ENCODE measurements at places on chromosomes 3 and 15.

DNA sequence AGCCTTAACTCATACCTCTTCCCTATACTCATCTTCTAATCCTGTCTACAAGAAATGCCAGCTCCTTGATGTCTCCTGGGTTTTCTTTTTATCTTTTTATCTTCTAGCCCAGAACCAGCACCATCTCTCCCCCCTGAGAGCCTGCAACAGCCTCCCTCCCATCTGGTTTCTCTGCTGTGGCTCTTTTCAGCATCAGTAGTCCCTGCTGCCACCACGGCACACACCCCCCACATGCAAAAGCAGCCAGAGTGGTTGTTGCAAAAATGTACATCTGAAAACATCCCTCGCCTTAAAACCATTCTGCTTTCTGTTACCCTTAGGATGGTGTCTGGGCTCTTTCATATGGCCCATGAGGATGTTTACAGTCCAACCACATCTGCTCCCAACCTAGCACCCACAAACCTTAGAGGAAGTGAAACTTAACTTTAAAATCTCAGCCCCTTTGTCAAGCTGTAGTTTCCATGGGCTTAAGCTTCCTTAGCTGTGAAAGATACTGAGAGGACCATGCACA lies 775 bp downstream of the TTC21A start:
- DNase-seq: no peak

- peak; percentile 68 for DNase-seq
Observed at GRCh38 chr3:48194446-48195071, 6.3 kb upstream of the CDC25A start.

- DNase-seq: no peak
Observed at GRCh38 chr15:65918357-65918920, 49.1 kb downstream of the RAB11A start.

DNA sequence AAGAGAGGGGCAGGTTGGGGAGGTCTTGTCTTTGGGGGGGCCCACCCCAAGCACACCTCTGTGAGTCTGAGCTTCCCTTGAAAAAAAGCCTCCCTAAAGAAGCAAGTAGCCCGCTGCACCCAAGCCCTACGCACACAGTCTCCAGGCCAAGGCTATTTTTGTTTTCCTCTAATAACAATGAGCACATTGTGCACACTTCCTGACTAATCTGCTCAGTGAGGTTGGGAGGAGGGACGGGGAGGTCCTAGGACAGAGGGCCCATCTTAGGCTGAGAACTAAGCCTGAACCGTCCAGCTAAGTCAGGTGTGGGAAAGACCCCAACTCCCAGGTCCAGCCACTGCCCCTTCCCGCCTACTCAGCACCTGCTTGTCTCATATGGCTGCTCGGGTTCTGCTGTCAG lies 87.2 kb downstream of the HMG20A start:
- DNase-seq: peak; percentile 56

DNA sequence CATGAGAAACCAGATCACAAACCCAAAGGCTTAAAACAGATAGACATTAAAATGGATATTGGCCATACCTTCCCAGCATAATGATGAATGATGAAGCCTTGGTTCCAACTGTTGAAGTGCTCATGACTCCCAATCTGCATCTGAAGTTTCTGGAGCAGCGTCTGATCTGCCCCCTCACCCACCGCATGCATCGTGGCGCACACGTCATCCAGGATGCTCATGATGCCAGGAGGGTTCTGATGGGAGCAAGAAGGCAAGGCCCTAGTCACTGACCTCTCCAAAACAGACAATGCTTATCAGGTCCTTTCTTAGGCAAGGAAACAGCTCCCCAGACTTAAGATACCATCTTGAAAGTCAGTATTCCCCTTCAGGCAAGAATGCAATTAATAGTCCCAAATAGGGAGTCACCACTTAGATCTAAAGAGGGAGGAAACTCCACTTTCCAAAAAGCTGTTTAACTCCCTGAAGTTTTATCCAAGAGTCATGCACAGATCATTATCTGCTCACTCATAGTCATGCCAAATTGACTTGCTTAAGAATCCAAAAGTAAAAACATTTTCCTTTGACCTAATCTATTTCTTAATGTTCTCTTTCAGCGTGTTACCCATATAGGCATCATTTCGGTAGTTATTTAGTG lies 2.1 kb downstream of the LDHAL6B start:
- DNase-seq: no peak

All from brain (organoid and tissue), 16 donors.